Natural killer cell treated with Interleukin-12 subunit alpha and Interleukin-12 subunit beta and Interleukin-15 and Interleukin-18, amount 100 ng/mL, for 72 hours (primary cell): ENCODE measurements at places on chromosomes 6 and 20. TPM values are rescaled to one million over a fixed set of nuclear protein-coding genes. Genes with fewer than 3 reads are reported as not detected.

The SLC22A2 gene
- not detected for total RNA-seq

The CABLES2 gene
- total RNA-seq, result 9.5 TPM

The BTN1A1 gene
- total RNA-seq, result not detected

The SNAI1 gene
- 0.71 TPM for total RNA-seq

The MYLK4 gene
- 0.24 TPM for total RNA-seq

The RAD21L1 gene
- total RNA-seq, result not detected

The SUMO4 gene
- total RNA-seq, result 9.0 TPM

The HMGCLL1 gene
- not detected for total RNA-seq

The ADGRF5 gene
- total RNA-seq, result not detected

DNA sequence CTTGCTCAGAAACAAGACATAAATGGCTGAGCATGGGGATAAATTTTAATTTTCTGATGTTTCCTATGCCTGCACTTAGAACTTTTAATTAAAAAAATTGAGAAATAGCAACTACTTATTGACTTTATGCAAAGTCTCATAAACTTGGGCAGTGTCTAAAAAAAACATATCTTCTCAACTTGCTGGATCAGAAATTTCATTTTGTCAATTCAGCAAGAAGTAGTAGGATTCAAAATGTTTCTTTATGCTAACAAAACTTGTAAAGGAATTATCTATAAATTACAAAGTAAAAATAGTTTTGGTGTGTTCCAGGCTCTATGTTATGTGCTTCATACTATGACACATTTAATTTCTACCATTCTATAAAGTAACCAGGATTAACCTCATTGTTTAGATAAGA, 562.2 kb upstream of the IMPG1 start:
- no peak for DNase-seq

DNA sequence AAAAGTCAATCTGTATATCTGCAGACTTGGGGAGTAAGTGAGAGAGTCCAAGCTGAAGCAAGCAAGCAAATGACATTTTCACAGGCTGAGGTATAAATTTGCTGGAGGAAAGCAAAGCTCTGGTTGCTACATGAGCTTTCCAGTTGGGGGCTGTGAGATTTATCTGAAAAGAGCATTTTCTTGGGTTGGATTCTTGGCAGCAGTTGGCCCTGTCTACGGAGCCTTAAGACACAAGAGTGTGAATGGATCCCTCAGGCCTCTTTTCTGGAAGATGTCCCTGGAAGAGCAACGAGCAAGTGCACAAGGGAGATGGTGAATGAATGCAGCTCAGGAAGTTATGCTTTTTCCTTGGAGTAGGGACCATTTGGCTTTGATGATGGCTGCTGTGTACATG, 30.8 kb downstream of the ISM1 start:
- DNase-seq, result no peak

GRCh38 chr6:152050451-152051195, 243.1 kb downstream of the ESR1 start:
- no peak for DNase-seq

GRCh38 chr6:110618591-110619267, 142.3 kb upstream of the SLC22A16 start:
- DNase-seq, result no peak

DNA sequence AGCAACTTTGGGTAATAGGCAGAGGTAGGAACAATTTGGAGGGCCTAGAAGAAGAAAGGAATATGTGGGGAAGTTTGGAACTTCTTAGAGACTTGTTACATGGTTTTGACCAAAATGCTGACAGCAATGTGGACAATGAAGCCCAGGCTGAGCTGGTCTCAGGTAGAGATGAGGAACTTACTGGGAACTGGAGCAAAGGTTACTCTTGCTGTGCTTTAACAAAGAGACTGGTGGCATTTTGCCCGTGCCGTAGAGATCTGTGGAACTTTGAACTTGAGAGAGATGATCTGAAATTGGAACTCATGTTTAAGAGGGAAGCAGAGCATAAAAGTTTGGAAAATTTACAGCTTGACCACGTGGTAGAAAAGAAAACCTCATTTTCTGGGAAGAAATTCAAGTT, 28.3 kb upstream of the TMEM200A start:
- no peak for DNase-seq

DNA sequence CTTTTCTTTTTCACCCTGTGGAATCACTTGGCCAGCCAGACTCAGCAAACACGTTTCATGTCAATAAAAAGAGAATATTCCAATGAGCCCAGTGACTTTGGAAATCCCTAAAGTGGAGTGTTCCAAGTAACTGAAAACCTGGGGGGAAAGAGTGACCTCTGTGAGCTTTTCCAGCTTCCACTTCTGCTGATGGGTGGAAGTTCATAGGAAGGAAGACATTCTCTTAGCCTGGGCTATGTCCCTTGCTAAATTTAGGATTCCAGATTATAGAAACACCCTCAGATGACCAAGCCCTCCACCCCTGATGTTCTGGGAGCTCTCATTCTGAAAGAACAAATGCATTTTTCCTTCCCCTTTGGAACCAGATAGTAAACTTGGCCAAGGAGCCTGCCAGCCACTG, 44.8 kb upstream of the EDN1 start:
- no peak for DNase-seq

GRCh38 chr6:98092331-98092730, 742.0 kb upstream of the POU3F2 start:
- DNase-seq, result no peak

- DNase-seq, result no peak
Measured at GRCh38 chr20:51679254-51679921, 88.8 kb downstream of the ATP9A start.

DNA sequence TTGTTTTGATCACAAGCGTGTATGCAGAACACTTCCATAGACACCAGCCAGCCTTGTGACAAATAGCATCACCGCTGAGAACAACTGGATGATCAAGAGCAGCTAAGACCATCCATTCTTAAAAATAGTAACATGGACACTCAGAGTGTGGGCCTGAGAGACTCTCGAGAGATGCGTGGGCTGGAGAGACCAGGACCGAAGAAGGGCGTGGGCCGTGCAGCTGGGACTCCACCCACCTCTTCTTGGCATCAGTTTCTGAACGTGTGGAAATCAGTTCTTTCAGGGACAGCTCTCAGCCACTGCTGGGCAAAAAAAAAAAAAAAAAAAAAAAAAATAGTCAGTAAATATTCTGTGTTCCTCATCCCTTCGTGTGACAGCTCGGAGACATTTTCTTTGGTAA, 314.5 kb upstream of the CDH4 start:
- DNase-seq, result no peak

- DNase-seq, result no peak
Measured at GRCh38 chr6:17962436-17963031, 24.9 kb downstream of the KIF13A start.

DNA sequence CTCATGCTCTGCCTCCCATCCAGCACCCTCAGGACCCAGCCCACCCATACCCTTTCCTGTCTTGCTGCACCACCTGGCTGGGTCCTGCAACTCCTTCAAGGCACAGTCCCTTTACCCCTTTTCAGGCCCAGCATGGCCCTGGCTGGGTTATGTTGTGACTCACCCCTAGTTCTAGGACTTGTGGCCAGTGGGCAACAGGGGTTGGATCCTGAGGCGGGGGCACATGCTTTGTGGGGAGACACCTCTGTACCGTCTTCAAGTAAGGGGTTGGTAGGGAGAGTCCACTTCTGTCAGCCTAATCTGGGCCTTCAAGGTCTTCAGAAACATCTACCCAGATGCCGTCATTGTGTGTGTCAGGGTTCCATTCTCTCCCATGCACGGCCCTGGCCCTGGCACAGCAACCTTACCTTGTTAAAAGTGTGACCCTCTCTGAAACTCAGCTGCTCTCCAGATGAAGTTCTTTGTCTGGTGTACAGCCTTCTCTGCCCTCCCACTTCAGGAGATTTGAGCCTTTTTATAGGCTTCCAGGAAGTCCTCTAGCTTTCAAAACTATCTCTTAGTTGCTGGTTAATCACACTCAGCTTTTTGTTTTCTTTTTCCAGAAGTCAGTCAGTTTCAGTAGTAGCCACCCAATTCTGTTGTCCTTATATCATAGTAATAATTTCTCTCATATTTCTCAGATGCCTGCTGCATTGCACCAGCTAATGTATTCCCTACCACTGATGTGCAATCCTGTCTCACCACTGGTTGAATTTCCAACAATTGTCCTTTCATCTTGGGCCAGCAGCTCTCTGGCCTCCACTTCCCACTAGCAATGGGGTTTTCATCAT, 107.3 kb downstream of the NRN1 start:
- no peak for DNase-seq

- DNase-seq, result no peak
Measured at GRCh38 chr6:18415207-18415606, 28.1 kb downstream of the RNF144B start.

- no peak for DNase-seq
Measured at GRCh38 chr6:41284726-41285125, 1.8 kb downstream of the TREM1 start.
